ENCODE measurements at places on chromosomes 16 and 17.

- DNase-seq: no peak
These were observed 89.7 kb upstream of the TNRC6A start for GRCh38 chr16:24639769-24640168.

GRCh38 chr17:38735161-38735997, 5.2 kb downstream of the CISD3 start:
- DNase-seq: no peak

- DNase-seq: no peak
These were observed 149.6 kb upstream of the CIBAR2 start for GRCh38 chr16:85261657-85262557.

GRCh38 chr16:31537362-31538242, 9.9 kb downstream of the AHSP start:
- no peak for DNase-seq

- DNase-seq: no peak
These were observed 851 bp upstream of the DPEP1 start for GRCh38 chr16:89612415-89613166.

DNA sequence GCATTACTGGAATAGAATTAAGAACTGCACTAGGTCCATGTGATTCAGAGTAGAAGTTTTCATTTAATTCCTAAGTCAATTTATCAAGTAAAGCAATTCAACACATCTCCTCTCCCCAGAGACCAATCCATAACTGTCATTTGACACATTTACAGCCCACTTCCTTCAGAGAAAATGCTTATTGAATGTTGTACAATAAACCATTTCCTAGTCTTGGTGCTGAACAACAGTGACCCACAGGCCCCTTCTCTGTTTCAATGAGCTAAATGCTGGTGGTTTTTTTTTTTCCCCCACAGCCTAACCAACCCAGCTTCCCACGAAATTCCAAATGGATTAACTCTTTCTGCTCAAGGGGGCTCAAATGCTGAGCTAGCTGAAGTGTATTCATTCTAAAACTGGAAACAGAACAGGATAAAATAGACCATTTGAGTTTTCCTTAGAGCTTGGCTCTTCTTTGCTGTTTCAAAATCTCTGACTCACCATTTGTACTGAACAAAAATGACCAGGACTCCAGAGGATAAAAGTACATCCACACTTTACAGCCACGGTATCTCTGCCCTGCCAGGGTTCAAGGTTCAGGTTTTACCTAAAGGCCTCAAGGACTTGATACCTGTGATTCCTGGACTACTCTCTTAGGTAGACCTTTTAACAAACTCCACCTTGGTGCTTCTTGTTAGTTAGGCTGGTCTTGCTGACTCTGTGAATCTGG, 62.3 kb downstream of the TMEM100 start:
- DNase-seq: peak; percentile 71

GRCh38 chr17:31788956-31789355, 70.1 kb downstream of the COPRS start:
- DNase-seq: no peak

DNA sequence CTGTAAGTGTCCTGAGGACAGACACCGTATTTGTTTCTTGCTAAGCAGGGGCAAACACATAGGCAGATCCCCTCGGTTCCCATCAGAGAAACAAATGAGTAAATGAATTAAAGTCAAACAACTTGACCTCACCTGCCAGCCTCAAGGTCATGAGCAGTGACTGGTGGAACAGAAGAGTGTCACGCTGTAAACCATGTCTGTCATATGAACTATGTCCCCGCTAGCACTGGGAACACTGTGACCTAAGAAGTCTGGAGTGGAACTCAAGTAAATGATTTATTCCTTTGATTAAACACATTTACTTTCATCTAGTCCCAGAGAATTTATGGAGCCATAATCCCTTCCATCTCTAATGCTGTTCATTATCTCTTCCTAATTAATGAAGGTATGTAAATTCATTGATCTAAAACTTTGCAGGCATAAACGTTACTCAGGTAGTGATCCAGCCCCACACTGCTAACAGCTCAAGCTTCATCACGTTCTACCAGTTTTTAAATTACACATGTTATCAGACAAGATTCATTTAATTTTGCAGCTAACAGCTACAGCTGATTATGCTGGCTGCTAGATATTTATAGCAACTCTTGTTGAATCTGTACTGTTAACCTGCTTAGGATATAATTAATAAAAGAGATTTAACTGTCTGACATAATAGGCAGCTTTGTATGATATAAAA, 38.7 kb downstream of the CPPED1 start:
- DNase-seq: no peak

DNA sequence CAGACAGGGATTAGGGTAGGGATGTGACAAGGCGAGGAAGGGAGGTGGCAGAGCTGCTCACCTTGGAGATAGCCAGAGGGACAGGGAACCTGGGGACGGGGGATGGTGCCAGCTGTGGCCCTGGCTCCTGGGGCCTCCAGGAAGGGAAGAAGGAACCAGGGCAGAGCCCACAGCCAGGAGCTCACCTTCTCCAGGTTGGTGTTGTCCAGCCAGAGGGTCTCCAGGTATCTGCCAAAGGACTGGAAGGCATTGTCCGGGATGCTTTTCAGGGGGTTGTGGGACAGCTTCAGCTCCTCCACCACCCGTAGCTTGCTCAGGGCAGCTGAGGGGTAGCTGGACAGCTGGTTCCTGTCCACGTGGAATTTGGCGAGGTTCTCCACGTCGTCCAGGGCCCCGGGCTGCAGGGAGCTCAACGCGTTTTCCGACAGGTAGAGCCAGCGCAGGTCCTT, 801 bp downstream of the CHAD start:
- DNase-seq: no peak

GRCh38 chr17:1169221-1169928, 10.4 kb downstream of the ABR start:
- DNase-seq: no peak

DNA sequence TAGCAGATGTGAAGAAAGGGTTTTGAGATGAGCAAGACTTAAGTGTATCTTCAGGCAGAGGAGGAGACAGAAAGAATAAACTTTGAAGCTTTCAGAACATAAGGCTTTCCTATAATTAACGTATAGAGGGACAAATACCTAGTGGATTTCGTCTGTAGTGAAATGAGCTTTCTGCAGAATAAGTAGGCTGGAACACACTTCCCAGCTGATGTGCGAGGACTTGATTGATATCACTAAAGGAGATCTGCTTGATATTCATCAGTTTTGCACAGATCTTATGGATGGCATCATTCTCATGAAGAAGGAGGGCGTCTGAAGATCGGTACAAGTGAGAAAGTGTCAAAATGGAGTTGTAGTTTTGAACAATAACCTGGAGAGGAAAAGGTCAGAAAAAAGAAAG, 14.8 kb downstream of the TUBD1 start:
- DNase-seq: no peak

DNA sequence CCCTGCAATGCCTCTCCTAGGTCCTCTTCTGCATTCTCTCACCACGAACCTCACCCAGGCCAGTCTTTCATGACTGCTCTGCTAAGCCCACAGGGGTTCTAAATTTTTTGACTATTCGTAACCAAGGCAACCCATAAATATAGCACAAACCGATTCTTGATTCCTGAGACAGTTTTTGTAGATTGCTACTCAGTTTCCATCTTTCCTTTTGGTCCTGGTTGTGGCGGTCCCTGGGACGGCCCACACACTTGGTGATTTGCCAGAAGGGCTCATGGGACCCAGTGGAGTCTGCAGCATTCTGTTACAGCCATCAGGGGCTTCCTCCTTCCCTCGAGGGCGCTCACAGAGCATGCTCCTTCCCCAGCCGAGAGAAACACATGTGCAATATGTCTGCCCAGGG, 23.4 kb upstream of the MGAT5B start:
- DNase-seq: no peak

DNA sequence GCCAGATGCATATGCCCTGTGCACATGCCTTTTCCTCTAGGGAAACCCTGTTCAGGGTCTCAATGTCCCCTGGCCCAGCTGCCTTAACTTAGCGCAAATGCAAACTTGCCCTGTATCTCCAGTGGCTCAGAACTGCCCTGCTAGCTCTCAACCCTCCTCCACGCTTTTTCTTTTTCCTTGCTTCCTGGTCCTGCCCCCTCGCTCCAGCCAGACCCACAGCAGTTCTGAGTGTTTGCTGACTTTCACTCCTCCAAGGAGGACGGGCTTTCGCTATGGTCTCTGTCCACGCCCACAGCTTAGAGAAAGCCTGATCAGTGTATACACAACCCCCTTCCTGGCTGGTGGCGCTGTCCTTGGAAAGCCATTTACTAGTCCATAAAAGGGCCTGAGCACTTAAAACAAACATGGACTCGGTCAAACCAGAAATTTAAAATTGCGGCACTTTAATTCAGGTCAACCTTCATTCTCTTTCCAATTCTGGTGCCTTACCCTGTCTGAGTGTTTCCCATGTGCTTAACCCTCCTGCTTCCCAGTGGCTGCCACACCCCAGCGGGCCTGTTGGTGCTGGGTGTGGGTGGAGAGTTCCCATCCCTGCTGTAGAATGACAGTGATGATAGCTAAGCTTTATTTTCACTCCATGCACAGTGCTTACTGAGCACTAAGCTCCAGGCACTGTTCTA, 15.6 kb upstream of the TMEM98 start:
- DNase-seq: peak; percentile 33

GRCh38 chr17:81277946-81278693, 17.0 kb downstream of the SLC38A10 start:
- no peak for DNase-seq

GRCh38 chr17:51251010-51251409, 8.8 kb downstream of the MBTD1 start:
- DNase-seq: no peak

DNA sequence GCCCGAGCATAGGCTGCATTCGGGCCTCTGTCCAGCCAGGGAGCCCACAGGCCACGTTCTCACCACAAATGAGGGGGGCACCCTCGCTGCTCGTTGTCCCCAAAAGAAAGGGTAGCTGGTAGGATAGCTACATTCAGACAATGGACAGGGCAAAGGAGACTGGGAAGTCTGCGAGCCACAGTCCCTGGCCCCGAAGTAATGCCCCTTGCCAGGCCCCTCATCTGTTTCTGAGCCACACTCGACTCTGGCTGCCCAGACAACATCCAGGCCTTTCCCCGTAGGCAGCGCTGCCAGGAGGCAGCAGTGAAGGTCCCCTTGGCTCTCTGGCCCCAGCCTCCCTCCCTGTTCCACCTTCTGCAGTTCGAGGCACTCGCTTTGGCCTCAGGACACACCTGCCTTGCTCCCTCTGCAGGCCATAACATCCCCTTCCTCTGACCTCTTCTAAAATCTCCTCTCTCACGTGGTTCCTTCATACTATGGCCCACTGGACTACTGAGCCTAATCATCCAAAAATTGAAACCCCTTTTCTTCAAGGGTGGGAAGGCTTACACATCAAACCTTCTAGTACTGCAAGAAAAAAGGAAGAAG, 12.2 kb downstream of the AIPL1 start:
- no peak for DNase-seq

- no peak for DNase-seq
These were observed 4.9 kb downstream of the CD300A start for GRCh38 chr17:74471341-74471740.

- no peak for DNase-seq
These were observed 49.2 kb downstream of the SREBF1 start for GRCh38 chr17:17787568-17787967.

DNA sequence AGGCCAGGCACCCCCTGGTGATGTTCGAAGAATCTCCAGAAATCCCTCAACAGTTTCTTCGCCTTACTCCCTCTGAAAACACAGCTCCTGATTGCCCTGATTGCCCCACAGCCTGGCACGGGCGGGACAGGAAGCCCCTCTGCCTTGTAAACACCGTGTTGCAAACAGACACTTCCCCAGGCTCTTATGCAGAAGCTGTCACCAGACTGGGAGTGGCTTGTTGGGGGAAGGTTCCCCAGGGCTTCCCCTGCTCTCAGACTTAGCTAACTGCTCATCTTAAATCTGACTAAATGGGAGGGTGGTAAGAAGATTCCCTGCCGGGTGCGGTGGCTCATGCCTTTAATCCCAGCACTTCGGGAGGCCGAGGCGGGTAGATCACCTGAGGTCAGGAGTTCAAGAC, 11.2 kb downstream of the PIK3R5 start:
- no peak for DNase-seq

DNA sequence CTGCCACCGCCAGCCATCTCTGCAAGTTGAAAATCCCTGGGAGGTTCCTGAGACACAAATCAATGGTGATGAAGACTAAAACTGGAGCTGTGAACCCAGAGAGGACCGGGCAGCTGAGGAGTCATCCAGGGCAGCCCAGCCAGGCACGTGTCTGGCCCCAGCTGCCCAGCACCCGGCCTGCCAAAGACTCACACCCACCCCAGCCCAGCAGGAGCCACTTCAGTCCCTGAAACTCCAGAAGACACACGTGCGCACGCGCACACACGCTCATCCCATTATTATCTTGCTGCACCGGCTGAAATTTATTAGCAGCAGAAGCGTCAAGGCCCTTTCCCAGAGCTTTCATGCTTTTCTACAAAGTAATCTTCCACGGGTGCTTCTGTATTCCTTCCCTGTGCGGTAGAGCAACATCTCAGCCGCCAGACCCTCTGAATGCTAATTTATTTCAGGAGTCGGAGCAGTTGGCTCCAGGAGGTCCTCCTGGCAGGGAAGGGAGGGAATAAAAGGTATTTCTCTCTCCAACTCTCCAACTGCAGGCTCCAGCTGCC, 59.8 kb upstream of the RBFOX3 start:
- DNase-seq: no peak

GRCh38 chr16:51545951-51546350, 394.9 kb upstream of the SALL1 start:
- no peak for DNase-seq

- DNase-seq: no peak
These were observed 55.0 kb upstream of the METRNL start for GRCh38 chr17:83024218-83024971.

GRCh38 chr17:73722165-73722564, 77.9 kb upstream of the SDK2 start:
- no peak for DNase-seq

All from right renal pelvis (tissue), 4 donors.